Fibroblast of the aortic adventitia (primary cell): ENCODE measurements at places on chromosomes 2 and 18. TPM values are rescaled to one million over a fixed set of nuclear protein-coding genes. Genes with fewer than 3 reads are reported as not detected.
A peak's percentile ranks its signal among the peaks of the same experiment; 100 is the strongest.

Gene PHLPP1
- 7.2 and 14.1 TPM in 2 replicates for total RNA-seq

Gene HAAO
- 0.90 and 5.4 TPM in 2 replicates for total RNA-seq

Gene DOCK10
- total RNA-seq, result 66.2 and 71.3 TPM in 2 replicates

Gene LYG2
- not detected in 2 replicates for total RNA-seq

Gene RAB6C
- total RNA-seq, result not detected in 2 replicates

Gene TEX44
- total RNA-seq, result not detected in 2 replicates

Gene ODC1
- 41.4 and 129 TPM in 2 replicates for total RNA-seq

Gene FSIP2
- 0.98 and 1.6 TPM in 2 replicates for total RNA-seq

Gene TDRD15
- total RNA-seq, result not detected in 2 replicates

DNA sequence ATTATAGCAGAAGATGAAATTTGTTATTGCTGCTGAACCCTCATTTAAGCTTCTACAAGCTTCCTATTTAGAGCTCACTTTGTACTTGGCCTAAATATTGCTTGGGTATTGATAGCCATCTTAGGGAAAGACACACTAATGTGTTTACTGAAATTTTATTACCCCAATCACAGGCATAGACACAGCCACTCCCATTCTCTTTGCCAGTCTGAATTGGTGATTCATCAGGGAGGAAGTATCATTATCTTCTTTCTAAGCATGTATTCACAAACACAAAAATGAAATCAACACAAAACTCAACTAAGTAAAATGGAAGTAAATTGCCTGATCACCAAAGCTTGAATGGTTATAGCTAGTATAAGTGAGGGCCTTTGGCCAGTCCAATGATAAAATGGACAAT is 666.3 kb downstream of the TSN start:
- DNase-seq, result no peak

DNA sequence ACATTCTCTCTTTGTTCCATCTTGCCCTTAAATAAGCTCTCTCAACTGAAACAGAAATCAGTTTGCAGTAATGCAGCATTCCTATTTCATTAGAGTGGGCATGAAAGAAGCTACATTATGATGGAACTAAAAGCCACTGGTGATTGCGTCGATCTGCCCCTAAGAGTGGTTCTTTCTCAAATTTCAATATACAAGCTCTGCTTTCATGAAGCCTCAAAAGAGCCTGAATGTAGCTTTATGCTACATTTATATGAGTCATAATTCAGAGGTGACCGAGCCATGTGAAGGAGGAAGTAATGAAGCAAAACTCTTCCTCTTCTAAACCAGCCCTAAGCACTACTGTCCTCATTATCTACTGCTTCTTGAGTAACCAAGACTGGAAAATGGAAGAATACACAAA is 64.8 kb upstream of the CYTIP start:
- no peak for DNase-seq

DNA sequence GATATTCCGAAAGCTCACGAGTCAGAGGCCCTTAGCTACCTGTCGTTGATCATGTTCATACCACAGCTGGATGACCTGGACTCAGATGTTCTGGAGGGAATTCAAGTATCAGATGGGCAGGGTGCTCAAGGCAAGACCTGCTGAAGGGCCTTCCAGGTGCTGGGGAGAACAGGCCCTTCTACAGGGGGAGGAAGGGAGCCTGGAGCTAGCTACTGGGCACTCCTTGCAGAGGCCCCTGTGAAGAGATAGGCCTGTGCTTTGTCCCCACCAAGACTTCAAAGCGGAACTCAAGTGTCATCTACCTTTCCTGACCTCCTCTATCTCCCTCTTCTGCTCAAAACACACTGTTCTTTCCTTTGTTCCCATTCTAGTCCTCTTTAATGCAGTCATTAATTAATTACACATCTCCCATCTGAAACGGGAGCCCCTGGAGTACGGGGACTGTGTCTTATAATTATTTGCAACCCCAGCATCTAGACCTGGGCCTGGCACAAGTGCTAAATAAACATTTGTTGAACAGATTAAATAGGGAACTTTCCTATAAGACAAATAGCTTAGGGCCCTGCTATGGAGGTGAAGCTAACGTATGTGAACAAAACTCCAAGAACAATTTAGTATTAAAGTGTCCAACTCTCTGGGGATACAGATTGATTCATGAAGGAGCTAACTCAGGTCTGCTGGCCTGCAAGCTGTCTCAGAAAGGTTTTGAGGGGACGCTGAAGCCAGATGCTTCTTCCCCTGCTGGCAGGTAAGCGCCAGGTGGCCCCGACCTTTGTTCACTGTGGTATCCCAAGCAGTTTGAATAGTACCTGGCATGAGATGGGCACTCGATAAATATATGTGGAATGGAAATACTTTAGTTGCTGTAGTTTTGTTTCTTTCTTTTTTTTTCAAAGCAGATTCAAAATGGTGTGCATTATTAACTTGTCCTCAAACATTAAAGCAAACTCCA is 22.0 kb downstream of the RHOB start:
- no peak for DNase-seq

DNA sequence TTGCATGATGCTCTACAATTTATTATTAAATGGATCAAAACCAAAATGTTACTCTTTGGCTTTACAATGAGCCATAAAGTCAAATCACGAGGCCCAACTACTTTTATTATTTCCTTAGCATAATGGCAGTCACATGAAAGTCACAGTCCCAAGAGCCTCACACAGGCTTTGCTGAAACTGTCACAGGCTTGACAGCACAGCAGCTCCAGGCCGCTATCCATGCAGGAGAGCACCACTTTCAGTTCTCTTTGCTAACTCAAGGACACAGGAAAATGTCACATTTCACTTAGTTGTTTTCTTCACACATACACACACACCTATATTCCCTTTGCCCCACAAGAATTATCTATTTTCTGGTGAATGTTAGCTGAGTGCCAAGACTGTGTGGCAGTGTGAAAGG is 11.1 kb upstream of the MSGN1 start:
- no peak for DNase-seq

DNA sequence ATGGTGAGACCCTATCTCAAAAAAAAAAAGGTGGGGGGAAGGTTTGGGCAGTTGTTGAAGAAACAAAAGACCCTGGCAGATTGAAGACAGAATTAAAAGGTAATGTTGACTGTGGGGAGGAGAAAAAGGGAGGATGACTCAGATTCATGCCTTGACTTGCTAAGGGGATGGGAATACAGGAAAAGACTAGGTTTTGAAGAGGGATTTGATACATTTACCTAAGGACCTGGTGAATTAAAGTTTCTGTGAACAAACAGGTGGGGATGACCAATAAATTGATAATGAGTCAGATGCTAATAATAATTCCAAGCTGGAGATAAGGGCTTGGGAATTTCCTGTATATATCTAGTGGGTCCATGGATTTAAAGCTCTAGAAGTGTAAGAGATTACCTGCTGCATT is 27.6 kb downstream of the TTR start:
- no peak for DNase-seq

- no peak for DNase-seq
Measured at GRCh38 chr2:28406276-28407096, 13.8 kb downstream of the FOSL2 start.

GRCh38 chr2:145984580-145984979 is 1464.7 kb upstream of the ZEB2 start:
- DNase-seq, result peak; percentile 90

DNA sequence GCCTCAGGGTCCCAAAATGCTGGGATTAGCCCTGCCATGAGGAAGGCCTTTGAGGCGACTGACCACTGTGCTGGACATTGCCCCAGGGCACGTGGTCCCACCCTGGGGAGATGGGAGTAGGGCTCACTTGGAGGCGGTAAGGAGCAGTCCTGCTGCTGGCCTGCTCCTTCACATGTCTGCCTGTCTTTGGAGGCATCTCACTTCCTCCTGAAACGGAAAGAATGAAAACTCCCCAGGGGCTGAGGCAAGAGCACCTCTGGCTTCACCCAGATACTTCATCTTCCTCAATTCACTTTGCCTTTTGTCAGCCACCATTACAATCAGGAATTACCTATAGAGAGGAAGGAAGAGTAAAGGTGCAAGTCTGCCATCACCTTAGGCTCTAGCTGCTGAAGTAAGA is 59.9 kb upstream of the GATA6 start:
- no peak for DNase-seq

DNA sequence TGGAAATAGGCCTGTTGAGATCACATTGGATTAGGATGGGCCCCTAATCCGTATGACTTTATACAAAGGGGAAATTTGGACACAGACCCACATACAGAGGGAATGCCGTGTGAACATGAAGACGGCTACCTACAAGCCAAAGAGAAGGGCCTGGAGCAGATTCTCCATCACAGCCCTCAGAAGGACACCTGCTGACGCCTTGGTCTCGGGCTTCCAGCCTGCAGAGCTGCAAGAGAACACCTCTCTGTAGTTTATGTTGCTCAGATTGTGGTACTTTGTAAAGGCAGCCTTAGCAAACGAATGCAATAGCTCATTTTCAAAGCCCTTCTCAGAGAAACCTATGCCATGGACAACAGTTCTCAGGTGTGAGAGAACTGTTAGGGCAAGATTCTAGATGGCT is 86.1 kb downstream of the LONRF2 start:
- no peak for DNase-seq

DNA sequence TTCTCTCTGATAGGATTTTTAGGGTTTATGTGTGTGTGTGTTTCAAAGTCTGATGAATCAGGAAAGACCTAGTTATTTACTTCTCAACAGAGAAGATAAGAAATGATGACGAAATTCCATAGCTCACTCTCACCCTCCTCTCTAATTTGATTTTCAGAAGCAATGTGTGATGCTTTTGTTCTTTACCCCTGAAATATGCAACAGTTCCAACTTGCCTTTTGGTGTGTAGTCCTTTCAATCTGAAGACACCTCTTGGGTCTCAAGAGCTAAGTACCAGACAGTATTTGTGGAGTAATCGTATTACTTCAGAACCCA is 18.7 kb upstream of the LCLAT1 start:
- peak; percentile 20 for DNase-seq
